ENCODE measurements at places on chromosomes 1 and 21.
A peak's percentile ranks its signal among the peaks of the same experiment; 100 is the strongest.

DNA sequence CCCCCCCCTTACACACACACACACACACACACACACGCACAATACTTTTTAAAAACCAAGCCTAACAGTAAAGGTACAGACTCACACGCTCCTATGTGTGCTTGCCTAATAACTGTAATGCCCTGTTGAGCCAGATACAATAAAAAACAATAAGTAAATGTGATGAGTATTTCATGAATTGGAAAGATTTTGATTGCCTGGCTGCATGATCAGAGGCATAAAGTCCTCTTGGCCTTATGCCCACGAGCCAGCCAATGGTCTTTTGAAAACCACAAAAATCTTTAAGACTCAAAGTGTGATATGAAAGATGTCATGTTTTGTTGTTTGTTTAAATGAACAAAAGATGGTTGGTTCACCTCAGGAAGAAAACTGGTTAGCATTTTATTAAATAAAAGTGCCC is 441.9 kb upstream of the ZRANB2 start:
- DNase-seq, result no peak

DNA sequence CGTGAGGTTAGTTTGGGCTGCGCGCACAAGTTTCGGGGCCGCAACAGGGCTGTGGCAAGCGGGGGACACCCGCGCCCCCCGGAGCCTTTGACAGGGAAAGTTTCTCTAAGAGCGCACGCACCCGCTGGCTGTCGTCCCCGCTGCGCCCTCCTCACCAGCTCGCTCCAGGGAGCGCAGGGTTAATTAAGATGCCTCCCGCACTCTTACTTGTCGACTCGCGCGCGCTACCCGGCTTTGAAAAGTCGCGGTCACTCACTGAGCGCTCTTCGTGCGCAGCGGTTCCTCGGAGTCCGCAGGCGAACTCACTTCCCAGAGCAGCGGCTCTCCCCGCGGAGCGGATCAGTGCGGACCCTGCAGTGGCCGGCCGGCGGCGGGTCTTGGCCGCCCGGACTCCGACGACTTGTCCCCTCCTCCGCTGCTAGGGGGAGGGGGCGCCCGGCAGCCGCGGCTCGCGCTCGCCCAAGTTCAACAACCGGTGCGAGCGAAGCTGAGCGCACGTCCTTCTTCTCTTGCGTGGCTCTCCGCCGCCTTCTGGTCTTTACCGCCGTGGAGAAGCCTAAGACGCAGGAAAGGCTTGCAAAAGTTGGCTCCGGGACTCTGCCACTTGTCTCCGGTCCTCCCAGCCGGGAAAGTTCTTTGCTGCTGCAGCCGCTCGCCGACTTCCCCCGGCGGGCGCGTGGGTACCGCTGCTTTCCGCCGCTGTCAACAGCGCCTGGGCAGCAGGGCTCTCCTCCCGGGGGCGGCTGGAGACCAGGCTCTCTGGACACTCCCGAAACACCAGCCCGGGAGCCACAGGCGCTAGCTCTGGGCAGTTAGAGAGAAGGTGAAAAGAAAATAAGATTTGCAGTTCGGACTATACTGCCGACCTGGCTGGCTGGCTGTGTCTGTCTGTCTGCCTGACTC is 506 bp downstream of the JUN start:
- DNase-seq, result peak; percentile 29

GRCh38 chr1:166876540-166876838 is 425 bp upstream of the TADA1 start:
- DNase-seq, result no peak

GRCh38 chr21:33149181-33149580 is 79.2 kb downstream of the OLIG1 start:
- no peak for DNase-seq

DNA sequence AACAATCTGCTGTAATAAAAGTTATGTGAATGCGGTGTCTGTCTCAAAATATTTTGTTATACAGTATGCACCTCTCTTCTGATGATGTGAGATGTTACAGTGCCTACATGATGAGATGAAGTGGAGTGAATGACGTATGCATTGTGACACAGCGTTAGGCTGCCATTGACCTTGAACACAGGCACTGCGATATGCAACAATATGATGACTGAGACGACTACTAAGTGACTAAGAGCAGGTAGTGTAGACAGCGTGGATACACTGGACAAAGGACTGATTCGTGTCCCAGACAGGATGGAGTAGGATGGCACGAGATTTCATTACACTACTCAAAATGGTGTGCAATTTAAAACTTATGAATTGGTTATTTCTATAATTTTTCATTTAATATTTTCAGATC is 8.4 kb downstream of the SGIP1 start:
- no peak for DNase-seq

- DNase-seq, result no peak
Observed at GRCh38 chr21:45432575-45433255, 27.8 kb downstream of the COL18A1 start.

DNA sequence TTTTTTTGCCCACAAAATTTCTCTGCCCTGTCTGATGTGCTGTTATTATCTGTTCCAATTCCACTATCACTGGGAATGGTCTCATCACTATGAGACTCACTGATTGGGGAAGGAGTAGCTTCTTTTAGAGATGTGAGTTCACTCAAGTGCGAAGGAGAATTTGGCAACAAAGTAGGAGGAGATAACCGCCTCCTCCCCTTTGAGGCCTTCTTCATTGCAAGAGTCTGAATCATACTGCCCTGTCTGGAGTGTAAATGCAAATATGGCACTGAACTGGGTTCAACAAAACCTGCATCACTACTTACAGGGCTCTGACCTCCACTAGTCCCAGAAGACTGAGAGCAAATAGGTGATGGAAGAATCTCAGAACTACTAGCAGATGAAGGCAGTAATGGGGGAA is 83.4 kb downstream of the ASH1L start:
- DNase-seq, result no peak

- DNase-seq, result no peak
Observed at GRCh38 chr1:90174246-90174645, 179.3 kb downstream of the ZNF326 start.

DNA sequence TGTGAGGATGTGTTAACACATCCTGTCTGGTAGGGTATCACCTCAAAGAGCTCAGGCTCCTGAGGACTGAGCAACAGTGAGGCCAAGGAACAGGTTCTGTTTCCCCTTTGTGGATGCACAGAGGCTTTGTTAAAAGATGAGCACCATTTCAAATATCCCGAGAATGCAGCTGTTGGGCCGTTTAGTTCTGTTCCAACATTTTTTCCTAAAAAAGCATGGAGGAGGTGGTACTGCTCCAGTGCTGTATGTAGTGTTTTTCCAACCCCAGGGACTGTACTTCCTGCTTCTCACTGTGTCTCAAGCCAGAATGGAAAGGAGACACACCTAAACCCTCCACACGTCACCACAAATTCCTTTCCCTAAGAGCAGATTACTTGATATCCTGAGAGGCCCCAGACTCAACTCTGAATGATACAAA is 53.8 kb upstream of the BCL10 start:
- DNase-seq, result no peak

GRCh38 chr1:58084266-58084665 is 462.3 kb downstream of the OMA1 start:
- no peak for DNase-seq

GRCh38 chr21:41319273-41319672 is 2.7 kb downstream of the FAM3B start:
- DNase-seq, result no peak

DNA sequence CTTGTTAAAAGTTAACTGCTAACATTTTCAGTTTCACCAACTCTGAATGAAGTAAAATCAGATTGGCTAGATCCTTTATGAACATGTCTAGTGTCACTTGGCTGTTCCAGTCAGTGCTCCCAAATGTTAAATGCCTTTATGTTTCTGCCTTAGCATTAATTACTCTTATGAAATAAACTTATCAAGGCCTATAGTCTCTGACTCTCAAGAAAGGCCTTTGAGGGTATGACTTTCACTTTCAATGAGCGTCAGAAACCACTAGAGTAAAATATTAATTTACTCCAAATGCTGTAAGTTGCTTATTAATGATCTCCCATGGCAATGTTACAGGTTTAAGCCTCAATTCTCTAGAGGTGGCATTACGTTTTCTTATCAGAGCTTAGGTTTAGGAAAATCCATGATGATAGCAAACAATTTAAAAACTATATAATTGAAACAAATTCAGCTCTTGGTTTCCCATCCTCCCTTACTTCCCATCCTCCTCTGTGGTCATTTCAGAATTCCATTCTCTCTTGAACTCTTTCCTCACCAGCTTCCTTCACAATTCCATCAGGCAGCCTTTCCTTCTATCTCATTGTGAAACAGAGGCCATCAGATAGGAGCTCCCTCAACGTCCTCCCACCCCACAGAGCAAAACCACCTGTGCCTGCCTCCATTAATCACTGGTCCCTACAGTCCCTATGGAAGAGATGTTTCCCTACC is 108.6 kb upstream of the COP1 start:
- DNase-seq, result no peak

DNA sequence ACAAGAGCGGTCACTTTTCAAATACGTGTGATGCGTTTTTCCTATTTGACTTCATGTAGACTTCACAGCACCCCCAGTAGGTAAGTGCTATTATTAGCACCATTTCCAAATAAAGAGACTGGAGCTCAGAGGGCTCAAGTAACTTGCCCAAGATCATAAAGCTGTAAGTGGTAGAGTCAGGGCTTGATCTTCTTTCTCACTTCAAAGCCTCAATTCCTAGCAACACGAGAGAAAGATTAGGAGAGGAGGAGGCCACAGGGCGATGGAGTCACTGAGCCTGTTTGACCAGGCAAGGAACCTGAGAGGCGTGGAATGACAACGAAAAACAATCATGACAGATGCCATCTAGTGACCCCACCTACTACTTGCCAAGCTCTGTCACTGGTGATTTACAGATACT is 181.0 kb downstream of the FOXD2 start:
- DNase-seq, result no peak

DNA sequence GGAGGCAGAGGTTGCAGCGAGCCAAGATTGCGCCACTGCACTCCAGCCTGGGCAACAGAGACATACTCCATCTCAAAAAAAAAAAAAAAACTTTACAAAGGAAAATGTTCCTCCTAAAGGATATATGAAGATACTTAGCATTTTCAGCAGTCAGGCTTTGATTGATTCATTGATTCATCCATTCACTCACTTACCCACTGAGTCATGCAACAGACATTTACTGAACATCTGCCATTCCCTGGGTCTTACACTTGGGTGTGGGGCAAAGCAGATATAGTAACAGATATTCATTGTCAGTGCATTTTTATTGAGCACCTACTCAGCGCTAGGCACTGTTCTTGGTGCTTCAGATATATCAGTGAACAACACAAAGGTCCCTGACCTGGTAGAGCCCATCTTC is 5.6 kb upstream of the LACTBL1 start:
- no peak for DNase-seq

DNA sequence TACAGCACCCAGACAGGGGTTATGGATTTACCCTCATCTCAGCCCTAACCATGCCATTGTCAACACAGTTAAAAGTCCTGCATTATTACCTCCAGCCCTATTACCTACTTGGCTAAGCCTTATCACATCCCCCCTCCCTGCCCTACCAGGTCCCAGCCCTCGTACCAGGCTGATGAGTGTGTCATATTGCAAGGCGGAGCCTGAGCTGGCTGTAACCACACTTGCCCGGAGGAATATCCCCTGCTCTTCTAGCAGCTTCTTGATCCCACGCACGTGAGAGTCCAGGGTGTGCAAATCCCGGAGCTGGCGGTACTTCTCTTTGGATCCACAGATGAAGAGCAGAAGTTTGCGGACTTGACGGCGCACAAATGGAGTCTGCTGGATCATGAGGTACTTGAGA is 87.4 kb downstream of the UBR4 start:
- DNase-seq, result no peak

- no peak for DNase-seq
Observed at GRCh38 chr1:53508056-53508990, 49.1 kb downstream of the DMRTB1 start.

GRCh38 chr1:29055160-29055559 is 68.5 kb downstream of the TMEM200B start:
- no peak for DNase-seq

DNA sequence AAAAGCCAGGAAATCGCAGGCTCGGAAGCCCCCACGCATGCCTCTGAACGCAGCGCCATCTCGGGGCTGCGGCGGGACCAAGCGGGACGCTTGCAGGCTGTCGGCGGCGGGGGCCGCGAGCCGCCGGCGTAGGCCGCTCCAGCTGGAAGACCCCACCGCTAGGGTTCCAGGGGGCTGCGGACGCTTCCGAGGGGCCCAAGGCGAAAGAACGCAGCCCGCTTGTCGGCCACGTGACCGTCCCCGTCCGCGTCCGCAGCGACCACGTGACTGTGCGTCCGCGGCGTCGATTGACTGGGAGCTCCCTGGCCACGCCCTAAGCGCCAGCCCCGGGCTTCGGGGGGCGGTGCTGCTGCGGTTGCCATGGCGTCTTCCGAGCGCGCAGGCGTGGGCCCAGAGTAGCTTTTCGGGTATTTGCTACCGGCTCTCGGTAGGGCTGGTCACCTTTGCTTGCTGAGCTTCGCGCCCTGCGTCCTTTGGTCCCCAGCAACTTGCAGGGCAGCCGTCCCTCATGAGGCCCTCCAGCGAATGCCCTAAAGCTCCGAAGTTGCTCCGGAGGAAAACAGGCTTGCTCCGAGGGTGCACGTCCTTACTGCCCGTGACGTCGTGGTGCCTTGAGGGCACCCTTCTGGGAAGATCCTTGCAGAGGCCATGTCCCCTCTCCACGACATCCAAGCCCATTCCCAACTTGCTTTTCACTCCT is 197.2 kb downstream of the DYRK1A start:
- DNase-seq, result peak; percentile 85

DNA sequence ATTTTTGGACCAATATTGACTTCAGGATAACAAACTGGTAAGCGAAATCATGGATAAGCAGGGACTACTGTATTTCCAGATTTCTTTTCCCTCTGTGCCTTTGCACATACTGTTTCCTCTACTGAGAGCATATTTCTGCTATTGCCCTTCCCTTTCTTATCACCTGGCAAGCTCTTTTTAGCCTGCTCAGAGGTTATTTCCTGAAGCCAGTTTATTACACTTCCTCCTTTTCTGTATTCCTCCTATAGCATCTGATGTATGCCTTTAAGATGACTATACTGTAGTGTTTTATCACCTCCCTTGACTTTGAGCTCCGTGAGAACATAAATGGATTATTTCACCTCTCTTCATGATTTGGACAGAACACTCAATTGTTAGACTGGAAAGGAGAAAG is 49.0 kb downstream of the MAGI3 start:
- DNase-seq, result no peak

DNA sequence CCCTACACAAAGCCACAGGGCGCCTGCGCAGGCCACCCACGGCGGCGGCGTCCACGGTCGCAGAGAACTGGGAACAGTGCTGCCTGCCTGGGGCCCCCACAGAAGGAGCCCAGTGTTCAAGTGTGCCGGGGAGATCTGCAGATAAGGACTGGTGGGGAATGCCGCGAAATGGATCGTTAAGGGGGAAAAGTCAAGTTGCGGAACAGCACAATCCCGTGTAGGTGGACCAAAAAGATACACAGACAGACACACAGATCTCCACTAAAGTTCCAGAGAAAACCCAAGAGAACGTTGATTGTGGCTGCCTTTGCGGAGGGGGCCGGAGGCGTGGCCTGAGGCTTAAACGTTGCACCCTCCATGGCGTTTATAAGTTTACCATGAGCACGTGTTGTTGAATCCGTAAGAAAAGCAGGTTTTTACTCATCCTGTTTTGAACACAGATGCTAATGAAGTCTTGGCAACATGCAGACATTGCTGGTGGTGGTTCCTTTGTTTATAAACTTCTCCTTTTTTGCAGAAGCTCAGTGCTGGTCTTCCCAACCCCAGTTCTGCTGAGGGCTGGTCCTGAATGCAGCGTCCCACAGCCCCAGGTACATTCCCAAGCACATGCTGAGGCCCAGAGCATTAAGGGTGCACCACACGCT is 4.1 kb downstream of the SPATC1L start:
- DNase-seq, result no peak

Data from activated CD4-positive, alpha-beta T cell treated with anti-CD3 and anti-CD28 coated beads for 24 hours (primary cell).